GM06990 (cell line): ENCODE measurements at places on chromosomes 1 and 21.

DNA sequence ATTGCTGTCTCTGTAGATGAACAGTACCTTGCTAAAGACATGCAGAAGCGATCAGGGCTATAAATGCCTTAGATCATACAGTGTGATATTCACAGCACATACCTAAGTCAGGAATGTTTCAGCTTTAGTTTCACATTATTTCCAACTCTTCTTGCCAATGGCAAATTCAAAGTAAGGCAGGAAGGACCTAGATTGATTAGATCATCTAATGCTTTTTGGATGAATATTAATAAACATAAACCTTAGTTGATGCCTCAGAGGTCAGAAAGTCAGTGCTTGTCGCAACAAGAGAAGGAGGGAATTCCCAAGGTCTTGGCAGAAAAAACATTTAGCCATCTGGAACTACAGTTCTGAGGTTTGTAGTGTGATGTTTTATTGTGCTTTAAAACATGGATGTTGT lies 122.3 kb downstream of the TNFSF18 start:
- no peak for DNase-seq

DNA sequence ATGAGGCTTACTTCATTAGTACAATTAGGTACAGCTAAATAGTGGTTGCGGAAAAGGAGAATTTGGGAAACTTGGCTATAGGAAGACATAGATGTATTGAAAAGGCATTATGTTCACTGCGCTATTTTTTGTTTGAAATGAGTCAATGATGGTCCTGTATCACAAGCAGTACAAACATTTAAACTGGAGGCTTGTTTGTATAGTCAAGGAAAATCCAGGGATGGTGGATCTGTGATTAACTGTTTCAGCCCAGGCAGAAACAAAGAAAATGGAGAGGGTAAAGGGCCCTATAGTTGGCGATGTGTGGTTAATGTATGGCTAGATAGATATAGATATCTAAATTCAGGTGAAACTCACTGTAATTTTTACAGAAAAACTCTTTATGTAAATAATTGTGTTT lies 79.9 kb downstream of the CLIC4 start:
- DNase-seq = no peak

GRCh38 chr1:53594391-53595180 lies 135.4 kb downstream of the DMRTB1 start:
- no peak for DNase-seq

DNA sequence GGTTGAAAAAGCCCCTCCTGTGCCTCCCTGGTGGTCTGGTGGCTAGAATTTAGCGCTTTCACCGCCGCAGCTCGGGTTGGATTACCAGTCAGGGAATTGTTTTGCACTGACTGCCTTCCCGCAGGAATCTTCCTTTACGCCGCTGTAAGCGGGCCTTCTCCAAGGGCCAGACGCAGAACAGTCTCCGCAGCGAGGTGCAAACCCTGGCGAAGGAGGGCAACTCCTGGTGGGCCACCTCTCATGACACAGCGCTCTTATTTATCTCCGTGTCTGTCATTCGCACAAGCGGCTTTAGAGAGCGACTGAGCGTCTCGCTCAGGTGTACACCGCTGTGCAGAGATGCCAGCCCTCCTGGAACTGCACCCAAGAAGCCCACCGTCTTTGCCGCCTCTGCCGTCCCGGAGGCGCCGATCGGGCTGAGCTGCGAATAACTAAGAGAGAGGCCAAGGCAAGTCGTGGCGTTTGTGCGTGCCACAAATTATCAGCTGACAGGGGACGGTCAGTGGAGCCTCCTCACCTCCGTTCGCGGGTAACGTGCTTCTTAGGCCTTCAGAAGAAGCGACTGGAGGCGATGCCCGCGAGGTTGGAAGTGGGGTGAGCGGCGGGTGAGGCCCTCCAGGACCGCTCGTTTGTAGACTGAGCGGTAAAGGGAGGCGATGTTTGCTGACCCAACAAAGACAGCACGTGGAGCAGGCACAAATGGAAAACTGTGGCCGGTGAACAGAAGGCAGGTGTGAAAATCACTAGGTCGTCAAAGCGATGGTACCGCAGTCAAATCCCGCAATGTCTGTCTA lies 93.5 kb downstream of the PRKAB2 start:
- DNase-seq = no peak

DNA sequence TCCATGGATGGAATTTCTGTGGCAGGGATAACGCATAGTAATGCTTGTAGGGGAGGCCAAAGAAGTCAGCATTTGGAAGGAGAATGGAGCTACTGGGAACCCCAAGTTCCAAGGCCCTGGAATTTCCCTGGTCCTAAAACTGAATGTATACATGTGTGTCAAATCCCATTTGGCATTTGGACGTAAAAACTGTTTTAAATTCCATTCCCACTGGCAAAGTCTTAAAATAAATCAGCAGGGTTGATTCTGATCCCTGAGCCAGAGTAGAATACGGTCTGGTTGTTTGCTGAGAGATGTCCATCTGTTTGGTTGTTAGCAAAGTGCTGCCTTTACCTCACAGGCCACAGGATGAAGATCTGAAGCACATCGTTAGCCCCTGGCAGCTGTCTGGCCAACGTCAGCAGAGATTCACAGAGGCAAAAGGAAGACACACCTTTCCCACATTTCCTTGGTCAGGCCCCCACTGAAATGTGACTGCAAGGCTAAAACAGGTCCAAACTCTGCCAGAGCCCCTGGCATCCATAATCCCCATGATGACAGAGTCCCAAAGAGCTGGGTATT lies 62.2 kb downstream of the GORAB start:
- no peak for DNase-seq

- DNase-seq = no peak
Observed at GRCh38 chr1:197774466-197775281, 606 bp downstream of the DENND1B start.

GRCh38 chr21:15638856-15639549 lies 90.8 kb upstream of the USP25 start:
- no peak for DNase-seq

DNA sequence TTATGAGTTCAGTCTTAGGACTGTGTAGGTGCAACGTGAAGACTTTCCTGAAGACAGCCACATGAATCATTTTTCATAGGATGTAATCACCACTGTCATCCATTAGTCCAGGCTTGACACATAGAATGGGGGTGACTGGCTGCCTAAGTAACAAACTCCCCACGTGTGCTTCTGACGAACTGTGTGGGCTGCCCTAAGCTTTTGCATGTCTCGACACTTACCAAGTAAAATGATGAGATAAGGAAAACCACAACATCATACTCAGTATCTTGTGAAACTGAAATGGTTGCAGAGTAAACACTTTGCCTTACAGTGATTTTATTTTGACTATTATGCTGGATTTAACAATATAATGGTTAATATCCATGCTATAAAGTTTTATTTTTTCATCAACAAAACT lies 19.5 kb downstream of the ERG start:
- DNase-seq = no peak

- no peak for DNase-seq
Observed at GRCh38 chr1:205502111-205502810, 2.2 kb upstream of the CDK18 start.

GRCh38 chr21:45506241-45506817 lies 35.9 kb downstream of the SLC19A1 start:
- no peak for DNase-seq

GRCh38 chr1:55213151-55213884 lies 1.8 kb downstream of the USP24 start:
- no peak for DNase-seq

DNA sequence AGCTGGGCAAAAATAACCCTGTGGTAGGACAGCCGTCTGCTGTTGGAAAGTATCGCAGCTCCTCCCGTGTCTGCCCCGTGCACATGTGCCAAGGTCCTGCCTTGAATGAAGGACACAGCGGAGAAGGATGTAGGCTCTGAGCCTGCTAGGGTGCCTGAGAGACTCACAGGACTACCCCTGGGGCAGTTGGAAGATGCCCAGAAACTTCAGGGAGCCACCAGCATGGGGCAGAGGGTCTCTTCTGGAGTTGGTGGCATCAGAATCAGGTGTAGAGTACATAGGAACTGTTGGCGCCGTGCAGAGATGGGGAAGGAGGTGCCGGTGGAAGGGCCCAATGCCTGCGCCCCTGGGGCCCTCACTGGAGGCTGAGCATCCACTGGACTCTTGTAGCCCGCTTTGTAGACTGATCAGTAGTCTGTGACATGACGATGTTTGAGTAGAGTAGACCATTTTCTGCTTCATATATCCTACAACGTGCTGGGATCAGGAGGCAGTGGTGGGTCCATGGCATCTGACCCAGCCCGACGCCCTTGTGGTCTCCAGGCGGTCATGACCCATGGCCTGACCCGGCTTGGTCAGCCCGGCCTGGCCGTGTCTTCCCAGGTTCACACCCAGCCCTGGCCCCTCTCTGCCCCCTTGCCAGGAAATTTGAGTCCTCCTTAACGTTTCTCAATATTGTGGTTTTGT lies 5.3 kb upstream of the C1orf174 start:
- no peak for DNase-seq

DNA sequence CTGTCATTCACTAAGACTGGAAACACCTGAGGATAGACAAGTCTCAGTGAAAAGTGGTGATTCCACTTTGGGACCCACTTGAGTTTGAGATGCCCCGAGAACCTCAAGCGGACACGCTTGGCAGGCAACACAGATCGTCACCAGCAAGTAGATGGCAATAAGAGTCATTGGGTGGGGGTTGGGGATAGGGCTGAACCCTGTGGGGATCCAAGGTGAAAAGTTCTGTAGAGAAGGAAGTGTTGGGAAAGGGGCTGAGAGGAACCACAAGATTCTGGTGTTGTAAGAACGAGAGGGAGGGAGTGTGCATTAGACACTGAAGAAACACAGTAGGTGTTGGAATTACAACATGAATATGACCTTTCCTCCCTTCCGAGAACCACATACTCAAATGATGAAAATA lies 45.4 kb upstream of the TDRD10 start:
- DNase-seq = no peak

- DNase-seq = no peak
Observed at GRCh38 chr1:198530953-198531352, 9.5 kb downstream of the ATP6V1G3 start.

DNA sequence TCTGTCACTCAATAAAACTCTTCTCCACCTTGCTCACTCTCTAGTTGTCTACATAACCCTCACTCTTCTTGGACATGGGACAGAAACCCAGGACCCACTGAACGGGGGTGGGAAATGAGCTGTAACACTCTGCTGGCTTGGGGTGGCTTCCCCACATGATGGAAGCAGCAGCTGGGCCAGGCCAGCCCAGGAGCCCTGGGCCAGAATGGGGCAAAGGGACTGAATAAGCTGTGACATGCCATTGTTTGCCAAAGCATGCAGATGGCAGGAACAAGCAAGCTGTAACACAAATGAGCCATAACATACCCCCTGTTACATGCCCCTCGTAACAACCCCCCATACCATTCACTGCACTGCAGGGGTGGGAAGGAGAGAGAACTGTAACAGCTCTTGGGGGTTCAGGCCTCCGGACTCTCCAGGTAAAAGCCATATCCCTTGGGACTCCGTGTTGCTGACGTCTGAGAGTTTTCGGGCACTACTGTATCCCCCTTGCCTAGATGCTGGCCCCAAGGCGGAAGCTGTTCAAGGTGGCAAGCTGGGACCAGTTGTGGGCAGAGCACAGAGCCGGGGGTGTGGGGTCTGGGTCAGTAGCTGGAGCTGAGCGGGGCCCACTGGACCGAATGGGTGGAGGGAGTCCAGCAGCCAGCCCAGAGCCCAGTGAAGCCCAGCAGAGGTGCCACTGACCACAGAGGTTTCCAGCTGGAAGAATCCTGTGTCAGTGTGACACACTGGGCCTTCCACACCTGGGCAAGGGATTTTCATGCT lies 56.1 kb upstream of the DMRTB1 start:
- no peak for DNase-seq

DNA sequence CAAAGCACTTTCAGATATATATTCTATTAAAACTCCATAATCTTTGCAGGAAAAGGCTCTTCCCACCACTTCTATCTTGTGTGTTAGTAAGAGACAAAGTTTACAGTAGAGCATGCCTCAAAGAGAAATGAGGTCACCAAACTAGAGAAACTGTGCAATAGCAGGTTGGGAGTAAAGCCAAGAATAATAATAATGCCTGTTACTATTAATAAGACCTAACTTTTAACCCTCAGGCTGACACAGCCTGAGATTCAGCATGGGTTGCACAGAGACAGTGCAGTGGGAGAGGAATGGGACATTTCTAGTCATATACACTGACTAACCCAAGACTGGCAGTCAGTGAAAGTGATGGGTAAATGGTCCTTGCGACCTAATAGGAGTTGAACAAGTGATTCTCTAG lies 320.2 kb upstream of the NFIA start:
- no peak for DNase-seq

DNA sequence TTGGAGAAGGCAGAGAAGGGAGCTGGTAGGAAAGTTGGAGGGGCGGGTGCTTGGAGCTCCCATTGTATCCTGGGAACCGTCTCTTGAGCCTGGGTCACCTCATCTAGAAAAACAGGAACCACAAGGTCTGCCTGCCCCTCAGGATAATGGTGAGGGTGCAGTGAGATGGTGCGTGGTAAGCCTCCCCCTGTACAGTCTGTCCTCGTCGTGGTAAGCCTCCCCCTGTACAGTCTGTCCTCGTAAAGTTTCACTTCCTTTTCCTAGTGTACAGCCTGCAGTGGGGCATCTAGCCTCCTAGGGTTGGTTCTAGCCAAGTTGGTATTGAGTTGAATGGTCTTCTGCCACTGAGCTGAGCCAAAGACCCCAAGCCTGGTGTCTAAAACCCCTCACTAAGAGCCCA lies 66.5 kb upstream of the IGSF21 start:
- DNase-seq = peak; percentile 3

- DNase-seq = no peak
Observed at GRCh38 chr1:101316256-101316655, 79.4 kb downstream of the S1PR1 start.

GRCh38 chr1:238252033-238252802 lies 361.5 kb upstream of the ZP4 start:
- no peak for DNase-seq

GRCh38 chr1:81125672-81126071 lies 675.1 kb upstream of the ADGRL2 start:
- no peak for DNase-seq

DNA sequence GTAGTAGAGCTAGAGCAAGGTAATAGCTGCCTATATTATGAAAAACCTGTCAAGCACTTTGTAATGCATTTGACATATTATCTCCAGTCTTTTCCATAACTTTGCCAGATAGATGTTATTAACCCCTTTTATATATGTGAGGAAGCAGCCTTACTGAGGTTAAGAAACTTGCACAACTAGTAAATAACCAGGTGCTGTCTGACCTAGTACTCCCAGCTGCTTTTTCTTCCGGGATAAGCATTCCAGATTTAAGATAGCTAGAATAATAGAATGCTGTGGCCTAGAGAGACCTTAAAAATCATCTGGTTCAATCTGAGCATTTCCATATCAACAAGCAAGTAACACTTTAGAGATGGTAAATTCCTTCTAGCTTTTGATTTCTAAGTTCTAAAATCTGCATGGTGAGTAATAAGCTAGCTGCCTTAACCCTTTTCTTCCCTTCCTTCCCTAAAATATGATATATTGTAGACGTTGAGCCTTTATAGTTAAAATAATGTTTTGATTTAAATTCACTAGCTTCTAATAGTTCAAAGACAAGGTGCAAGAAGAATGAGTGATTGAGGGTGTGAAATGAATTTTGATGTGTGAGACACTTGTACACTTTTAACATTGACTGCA lies 1.8 kb downstream of the SH3GLB1 start:
- no peak for DNase-seq

GRCh38 chr1:236862615-236863211 lies 67.6 kb downstream of the MTR start:
- no peak for DNase-seq
